ENCODE measurements at places on chromosomes 16 and 17.

DNA sequence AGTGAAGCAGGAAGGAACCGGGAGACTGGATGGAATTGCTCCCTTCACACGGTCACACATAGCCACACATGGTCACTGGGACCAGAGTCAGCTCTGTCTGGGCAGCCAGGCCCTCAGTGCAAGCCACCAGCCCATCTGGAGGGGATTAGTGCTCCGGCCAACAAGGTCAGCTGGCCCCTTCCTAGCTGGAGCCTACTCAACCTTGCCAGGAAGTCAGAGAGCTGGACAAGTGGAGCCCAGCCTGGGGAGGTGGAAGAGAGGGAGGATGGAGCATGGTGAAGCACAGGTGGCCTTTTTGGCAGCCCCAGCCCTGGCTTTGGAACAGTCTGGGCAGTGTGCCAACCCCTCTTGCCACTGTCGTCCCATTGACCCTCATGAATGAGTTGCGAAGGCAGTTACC is 3.7 kb upstream of the CACNA1G start:
- DNase-seq: no peak

DNA sequence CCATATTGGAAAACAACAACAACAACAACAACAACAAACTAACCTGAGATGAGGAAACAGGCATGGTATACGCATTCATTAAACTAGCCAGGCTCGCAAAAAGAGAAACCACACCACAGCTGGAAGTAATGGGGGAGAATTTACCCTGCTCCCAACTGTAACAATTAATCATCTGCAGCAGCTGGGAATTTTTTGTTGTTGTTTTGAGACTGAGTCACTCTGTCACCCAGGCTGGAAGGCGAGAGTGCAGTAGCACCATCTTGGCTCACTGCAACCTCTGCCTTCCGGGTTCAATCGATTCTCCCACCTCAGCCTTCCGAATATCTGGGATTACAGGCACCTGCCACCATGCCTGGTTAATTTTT is 16.3 kb downstream of the PRPSAP1 start:
- DNase-seq: no peak

DNA sequence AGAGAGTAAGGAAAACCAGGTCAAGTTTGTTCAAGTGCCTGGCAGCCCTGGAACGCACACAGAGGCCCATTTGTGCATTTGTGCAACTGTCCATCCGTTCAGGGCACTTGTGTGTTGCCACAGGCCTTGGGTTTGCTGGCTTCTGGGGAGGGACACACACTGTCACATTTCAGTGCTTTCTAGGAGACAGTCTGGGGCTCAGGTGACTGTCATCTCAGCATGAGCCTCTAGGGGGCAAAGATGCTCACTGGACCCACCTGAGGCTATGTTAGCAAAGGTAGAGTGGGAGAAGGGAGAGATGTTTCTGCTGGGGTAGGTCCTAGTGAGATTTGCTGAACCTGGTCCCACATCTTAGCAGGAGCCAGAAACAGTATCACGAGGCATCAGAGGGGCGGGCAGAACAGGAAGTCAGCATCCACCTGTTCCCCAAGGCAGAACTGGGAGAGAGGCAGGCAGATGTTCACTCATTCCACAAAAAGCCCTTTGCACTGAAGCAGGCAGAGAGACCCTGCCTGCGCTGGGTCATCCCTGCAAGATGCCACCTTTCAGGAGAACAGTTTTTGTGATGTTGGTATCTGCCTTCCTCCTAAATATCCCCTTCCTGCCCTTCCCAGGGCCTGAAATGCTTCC is 48.5 kb downstream of the RAI1 start:
- peak; percentile 38 for DNase-seq

DNA sequence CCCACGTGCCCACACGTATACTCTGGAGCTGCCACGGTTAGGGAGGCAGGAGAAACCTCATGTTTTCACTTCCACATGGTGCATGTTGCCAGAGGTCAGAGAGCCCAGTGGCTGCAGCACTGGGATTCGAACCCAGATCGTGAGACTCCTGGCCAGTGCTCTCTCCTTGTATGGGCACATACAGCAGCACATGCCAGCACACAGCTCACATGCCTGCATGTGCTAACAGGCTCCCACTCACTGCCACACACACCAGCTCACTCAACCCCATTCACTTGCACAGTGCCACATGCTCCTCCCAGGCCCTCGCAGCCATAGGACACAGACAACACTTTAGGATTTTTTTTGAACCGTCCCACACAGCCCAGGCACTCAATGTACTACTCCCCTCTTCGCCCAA is 49.5 kb upstream of the MRPS23 start:
- DNase-seq: no peak

DNA sequence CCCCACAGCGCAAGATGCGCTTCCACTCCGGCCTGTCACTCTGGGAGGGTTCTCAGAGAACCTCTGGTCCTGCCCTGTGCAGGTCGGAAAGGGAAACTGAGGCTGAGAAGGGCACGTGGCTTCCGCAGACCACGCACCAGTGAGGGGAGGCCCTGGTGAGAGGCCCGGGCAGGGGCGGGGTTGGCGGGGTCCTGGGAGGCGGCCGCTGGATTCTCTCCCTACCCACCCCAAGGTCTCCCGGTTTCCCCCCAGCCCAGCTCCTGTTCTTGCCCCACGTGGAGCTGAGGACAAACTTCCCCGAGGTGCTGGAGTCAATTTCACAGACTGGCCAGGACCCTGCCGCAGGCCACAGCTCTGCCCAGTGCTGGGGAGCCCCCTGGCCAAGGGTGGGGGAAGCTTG is 11.5 kb downstream of the CCL17 start:
- DNase-seq: no peak

GRCh38 chr17:40419559-40420331 is 2.0 kb upstream of the TOP2A start:
- DNase-seq: no peak

GRCh38 chr16:87276924-87277323 is 40.3 kb downstream of the C16orf95 start:
- no peak for DNase-seq

GRCh38 chr17:79280866-79281572 is 206.4 kb downstream of the ENGASE start:
- no peak for DNase-seq

- peak; percentile 48 for DNase-seq
Measured at GRCh38 chr16:30844671-30845449, 49.0 kb downstream of the BCL7C start.

- no peak for DNase-seq
Measured at GRCh38 chr16:81442220-81442915, 2.2 kb upstream of the CMIP start.

DNA sequence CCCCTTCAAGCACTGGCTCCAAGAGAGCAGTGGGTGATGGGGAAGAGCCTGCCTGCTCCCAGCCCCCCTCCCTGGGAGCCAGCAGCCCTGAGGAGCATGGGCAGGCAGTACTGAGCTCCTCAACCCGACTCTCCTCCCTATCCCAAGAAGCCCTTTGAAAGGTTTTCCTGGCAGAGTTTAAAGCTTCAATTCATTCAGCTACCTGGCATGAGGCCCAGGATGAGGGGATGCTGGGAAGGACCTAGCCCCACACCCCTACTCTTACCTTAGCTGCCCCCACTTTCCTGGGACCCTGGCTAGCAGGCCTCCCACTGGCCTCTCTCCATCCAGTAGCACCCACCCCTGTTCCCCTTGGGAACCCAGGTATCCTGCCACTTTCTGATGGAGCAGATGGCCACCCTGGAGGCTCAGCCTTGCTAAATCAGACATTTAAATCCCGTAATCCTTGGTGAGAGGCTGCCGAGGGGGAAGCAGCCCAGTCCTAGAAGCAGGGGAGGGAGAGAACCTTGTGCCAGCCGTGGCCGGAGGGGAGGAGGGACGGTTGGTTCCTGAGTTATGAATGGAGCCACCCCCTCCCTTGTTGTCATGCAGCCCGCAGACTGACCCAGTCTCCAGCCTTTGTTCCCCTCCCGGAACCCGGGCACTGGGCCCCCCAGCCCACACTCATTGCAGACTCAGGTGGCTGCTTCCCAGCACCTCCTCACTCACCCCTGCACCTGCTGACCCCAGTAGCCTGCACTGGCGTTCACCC is 17.1 kb downstream of the ATP1B2 start:
- no peak for DNase-seq

- DNase-seq: peak; percentile 1
Measured at GRCh38 chr16:4847774-4848587, 700 bp downstream of the UBN1 start.

- DNase-seq: no peak
Measured at GRCh38 chr16:86042393-86042792, 143.4 kb downstream of the IRF8 start.

DNA sequence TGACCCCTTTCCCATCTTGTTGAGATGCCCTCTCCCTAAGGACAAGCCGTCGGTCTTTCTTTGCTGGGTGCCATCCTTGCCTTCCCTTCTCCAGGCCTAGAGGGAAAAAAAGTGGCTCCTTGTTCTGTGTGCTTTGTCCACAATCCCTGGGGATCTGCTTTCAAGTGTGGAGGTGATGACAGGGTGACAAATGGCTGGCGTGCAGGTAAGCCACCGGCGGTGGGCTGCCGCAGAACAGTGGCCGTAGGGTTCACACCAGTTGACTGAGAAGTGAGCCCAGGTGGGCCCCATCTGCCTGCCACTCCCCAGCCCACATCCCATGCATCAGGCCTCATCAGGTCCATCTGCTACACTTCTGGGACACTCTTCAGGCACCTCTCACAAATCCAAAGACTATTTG is 11.4 kb upstream of the CALB2 start:
- no peak for DNase-seq

DNA sequence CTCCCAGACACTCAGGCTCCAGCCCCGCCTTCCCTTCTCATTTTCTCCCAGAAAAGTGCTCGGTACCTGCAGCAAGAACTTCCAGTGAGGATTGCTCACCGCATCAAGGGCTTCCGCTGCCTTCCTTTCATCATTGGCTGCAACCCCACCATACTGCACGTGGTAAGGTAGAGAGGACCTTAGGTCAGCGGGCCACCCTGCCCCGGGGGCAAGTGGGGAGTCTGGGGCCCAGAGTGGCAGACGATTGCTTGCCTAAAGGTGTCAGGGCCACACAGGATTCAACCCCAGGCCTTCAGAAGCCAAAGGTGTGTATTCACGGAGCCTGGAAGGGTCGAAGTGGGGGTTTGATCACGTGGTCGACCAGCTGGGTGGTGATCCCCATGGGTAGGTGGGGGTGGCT is 1.4 kb downstream of the BCKDK start:
- DNase-seq: no peak

GRCh38 chr16:71353736-71354135 is 4.8 kb upstream of the CALB2 start:
- DNase-seq: no peak

- DNase-seq: no peak
Measured at GRCh38 chr17:64378890-64379354, 11.7 kb downstream of the PECAM1 start.

DNA sequence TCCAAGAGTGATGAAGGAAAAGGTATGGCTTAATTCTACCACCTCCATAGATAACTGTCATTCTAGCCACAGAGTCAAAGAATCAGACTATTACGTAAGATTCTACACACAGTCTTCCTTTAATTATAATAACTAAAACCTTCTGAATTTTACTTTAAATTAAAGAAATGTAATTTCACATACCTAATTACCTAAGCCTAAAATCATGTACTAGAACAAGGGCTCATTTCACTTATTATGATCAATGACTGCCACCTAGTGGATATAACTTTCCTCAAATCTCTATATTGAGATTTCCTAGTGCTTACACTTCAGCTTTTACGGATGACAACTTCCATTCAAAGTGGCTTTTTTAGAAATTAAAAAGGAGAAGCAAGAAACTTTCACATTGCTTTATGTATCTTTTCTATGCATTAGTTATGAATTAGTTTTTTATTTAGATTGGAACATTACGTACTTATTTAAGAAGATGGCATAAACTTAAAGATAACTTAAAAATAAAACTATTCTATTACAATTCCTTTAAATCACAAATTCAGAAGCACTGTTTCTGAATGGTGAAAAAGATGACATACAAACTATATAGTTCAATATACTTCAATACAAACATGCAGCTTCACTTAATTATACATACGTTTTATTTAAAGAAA is 18.2 kb upstream of the ABCA10 start:
- DNase-seq: no peak

- no peak for DNase-seq
Measured at GRCh38 chr17:51650772-51651171, 390.4 kb downstream of the UTP18 start.

DNA sequence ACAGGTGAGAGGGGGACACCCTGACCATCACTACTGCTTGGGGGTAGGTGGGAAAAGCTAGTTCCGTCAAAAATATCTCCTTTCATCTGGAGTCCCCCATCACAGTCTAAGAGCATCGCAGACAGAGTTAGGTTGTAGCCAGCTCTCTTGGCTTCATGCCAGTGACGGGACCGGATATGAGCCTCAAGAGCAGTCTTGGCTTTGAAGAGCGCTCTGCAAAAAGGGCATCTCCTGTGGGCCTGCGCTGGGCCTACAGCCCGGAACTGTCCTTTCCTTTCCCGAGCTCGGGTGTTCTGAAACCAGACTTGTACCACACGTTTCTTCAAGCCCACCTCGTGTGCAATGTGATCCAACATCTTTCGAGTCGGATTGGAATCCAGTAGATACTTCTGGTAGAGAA is 253.6 kb downstream of the ZFHX3 start:
- no peak for DNase-seq

DNA sequence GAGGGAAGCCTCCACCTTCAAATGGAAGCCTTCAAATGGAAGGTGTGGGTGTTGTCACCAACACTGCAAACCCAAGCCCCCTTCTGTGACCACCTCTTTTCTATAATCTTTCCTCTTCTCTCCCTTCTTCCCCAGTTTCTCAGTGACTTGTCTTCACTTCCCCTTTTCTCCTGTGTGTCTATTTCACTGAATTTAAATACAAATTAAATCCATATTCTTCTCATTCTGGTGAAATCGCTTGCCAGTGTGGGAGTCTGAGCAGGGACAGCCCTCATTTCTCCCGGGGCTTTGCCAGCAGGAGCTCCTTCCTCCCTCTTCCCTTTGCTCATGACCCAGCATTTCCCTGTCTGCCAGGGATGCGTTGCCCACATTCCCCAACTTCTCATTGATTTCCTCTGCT is 6.4 kb upstream of the ITGAX start:
- no peak for DNase-seq

GRCh38 chr17:31462261-31462660 is 70.8 kb downstream of the RAB11FIP4 start:
- no peak for DNase-seq

DNA sequence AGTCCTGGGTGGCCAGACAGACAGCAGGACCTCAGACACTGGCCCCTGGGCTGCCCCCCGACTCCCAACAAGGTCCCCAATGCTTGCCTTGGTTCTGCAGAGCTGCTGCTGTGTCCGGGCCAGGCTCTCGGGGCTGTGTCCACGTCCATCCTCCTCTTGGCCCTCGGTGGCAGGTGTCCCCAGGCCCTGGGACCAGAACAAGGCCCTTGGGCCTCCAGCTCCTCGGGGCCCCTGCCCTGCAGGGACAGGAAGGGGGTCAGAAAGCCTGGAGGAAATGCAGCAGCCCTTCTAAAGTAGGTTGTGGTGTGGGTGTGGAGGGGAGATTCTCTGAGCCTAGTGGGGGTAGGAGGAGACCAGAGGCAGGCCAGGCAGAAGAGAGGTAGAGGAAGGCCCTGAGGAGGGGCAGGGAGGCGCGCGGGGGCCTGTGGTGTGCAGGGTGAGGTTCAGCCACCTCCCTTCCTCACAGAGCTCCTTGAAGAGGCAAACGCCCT is 2.5 kb upstream of the AXIN1 start:
- no peak for DNase-seq

- DNase-seq: no peak
Measured at GRCh38 chr16:67108931-67109406, 772 bp upstream of the PHAF1 start.

- no peak for DNase-seq
Measured at GRCh38 chr16:25092441-25092840, 19.1 kb upstream of the LCMT1 start.

GRCh38 chr17:34720760-34721159 is 141.4 kb downstream of the TMEM132E start:
- DNase-seq: no peak

All from stimulated activated CD8-positive, alpha-beta memory T cell treated with anti-CD3 and anti-CD28 coated beads, Interleukin-7, amount 100 ng/mL, for 4 hours (primary cell).